Aorta (tissue), 5 donors: ENCODE measurements at places on chromosomes 1 and 21.

DNA sequence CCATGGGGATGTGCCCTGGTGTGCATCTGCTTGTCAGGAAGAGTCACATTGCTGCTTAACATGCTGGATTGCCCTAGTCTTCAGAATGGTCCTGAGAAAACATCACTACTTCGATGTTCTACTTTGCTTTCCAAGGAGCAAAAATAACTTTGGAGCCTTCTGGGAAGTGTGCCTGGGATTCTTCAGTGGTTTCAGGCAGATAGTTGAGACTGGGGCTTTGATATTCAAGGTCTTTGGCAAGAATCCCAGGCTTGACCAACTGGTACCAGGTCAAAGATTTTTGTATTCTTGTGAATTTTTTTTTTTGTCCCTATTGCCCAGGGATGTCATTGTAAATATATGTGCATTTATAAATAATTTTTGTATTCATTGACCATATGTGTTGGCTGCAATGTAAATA lies 51.4 kb downstream of the LRIG2 start:
- no peak overlapping the region for H3K27ac ChIP-seq
- H3K36me3 ChIP-seq: no peaks in the 10 kb centered on the region
- H3K4me3 ChIP-seq: no peak overlapping the region
- no peak for DNase-seq

- H3K4me1 ChIP-seq: no peaks in the 10 kb centered on the region
- H3K27me3 ChIP-seq: no peaks in the 10 kb centered on the region
- H3K4me3 ChIP-seq: no peak overlapping the region
- no peak for DNase-seq
Observed at GRCh38 chr1:14614341-14614740, 15.9 kb downstream of the KAZN start.

GRCh38 chr21:32626621-32627196 lies 14.5 kb upstream of the CFAP298 start:
- H3K36me3 ChIP-seq: peaks cover 11% of the 10 kb centered on the region
- DNase-seq: no peak
- no peaks in the 10 kb centered on the region for H3K27me3 ChIP-seq
- no peak overlapping the region for H3K27ac ChIP-seq

GRCh38 chr1:14117700-14118099 lies 417.7 kb downstream of the PRDM2 start:
- DNase-seq: no peak
- H3K36me3 ChIP-seq: no peaks in the 10 kb centered on the region
- H3K27ac ChIP-seq: no peak overlapping the region

GRCh38 chr1:5562331-5562730 lies 429.9 kb downstream of the NPHP4 start:
- H3K27me3 ChIP-seq: no peaks in the 10 kb centered on the region
- H3K36me3 ChIP-seq: no peaks in the 10 kb centered on the region
- H3K4me1 ChIP-seq: no peaks in the 10 kb centered on the region
- no peak overlapping the region for H3K4me3 ChIP-seq

DNA sequence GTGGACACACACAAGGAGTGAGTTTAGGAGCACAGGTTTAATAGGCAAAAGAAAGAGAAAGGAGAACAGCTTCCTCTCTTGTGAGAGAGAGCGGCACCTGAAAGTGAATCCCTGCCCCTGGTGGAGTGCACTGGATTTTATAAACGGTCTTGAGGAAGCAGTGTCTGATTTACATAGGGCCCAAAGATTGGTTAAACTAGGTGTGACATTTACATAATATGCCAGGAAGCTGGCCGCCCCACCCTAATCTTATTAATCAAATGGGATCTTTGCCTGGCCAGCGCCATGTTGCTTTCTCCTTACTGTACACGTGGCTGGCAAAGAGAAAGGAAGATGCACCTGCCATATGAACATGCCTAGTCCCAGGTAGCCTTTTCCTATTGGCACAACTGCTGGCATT lies 38.7 kb downstream of the CFH start:
- H3K4me3 ChIP-seq: no peak overlapping the region
- DNase-seq: no peak
- no peak overlapping the region for H3K27ac ChIP-seq
- H3K36me3 ChIP-seq: no peaks in the 10 kb centered on the region
- no peaks in the 10 kb centered on the region for H3K27me3 ChIP-seq

- H3K4me1 ChIP-seq: no peaks in the 10 kb centered on the region
- no peaks in the 10 kb centered on the region for H3K36me3 ChIP-seq
- DNase-seq: no peak
- H3K27ac ChIP-seq: no peak overlapping the region
Observed at GRCh38 chr1:186518822-186519381, 58.0 kb upstream of the PDC start.

DNA sequence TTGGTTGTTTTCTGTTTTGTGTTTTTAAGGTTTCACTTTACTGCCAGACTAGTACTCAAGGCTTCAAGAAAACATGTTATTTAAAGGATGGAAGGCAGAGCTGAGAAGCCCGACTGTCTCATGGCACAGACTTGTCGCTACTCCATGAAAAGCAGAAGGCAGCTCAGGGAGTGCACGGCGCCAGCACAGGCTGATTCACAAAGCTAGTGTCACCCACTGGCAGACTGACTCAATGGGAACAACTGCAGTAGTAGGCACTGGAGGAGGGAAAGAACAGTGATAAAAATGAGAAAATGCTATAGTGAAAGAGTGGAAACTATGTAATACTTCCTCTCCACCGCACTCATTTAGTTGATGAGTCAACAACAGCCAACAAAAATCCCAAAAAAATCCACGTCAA lies 14.7 kb downstream of the HSF2BP start:
- no peaks in the 10 kb centered on the region for H3K36me3 ChIP-seq
- no peak overlapping the region for H3K4me3 ChIP-seq
- no peak for DNase-seq
- H3K4me1 ChIP-seq: no peaks in the 10 kb centered on the region
- H3K27me3 ChIP-seq: no peaks in the 10 kb centered on the region

DNA sequence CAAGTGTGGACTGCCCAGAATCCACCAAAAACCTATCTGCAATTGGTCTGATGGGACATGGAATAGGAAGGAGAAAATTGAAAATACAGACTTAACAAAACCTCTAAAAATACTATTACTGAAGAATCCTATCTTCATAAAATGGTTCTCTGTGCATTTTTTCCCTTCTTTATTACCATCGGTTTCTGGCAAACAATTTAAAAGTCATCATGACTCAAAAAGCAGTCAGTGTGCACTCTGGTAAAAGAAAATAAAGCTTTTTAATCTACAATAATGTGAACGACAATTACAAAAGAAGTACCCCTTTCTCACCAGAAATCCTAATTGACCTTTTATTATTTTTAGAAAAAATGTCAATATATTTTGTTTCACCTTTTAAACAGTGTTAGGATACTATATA lies 186.3 kb downstream of the TPR start:
- peaks cover 2% of the 10 kb centered on the region for H3K4me1 ChIP-seq
- H3K27me3 ChIP-seq: no peaks in the 10 kb centered on the region
- H3K36me3 ChIP-seq: peaks cover 4% of the 10 kb centered on the region
- H3K4me3 ChIP-seq: no peak overlapping the region
- no peak overlapping the region for H3K27ac ChIP-seq
- DNase-seq: no peak

- H3K4me3 ChIP-seq: no peak overlapping the region
- no peak overlapping the region for H3K27ac ChIP-seq
- DNase-seq: no peak
- no peaks in the 10 kb centered on the region for H3K36me3 ChIP-seq
Observed at GRCh38 chr21:23718446-23719285, 1888.6 kb downstream of the MRPL39 start.

- H3K4me1 ChIP-seq: no peaks in the 10 kb centered on the region
- H3K27me3 ChIP-seq: no peaks in the 10 kb centered on the region
- DNase-seq: no peak
- H3K36me3 ChIP-seq: no peaks in the 10 kb centered on the region
- H3K4me3 ChIP-seq: no peak overlapping the region
Observed at GRCh38 chr1:230044729-230045128, 22.3 kb upstream of the GALNT2 start.

GRCh38 chr1:237183963-237184540 lies 142.1 kb downstream of the RYR2 start:
- no peaks in the 10 kb centered on the region for H3K27me3 ChIP-seq
- no peak overlapping the region for H3K4me3 ChIP-seq
- no peak for DNase-seq
- no peaks in the 10 kb centered on the region for H3K36me3 ChIP-seq
- no peak overlapping the region for H3K27ac ChIP-seq
- no peaks in the 10 kb centered on the region for H3K4me1 ChIP-seq

- H3K27ac ChIP-seq: no peak overlapping the region
- H3K27me3 ChIP-seq: no peaks in the 10 kb centered on the region
- DNase-seq: no peak
- peaks cover 3% of the 10 kb centered on the region for H3K4me1 ChIP-seq
- no peaks in the 10 kb centered on the region for H3K36me3 ChIP-seq
Observed at GRCh38 chr1:176208034-176208433, 948 bp upstream of the COP1 start.

DNA sequence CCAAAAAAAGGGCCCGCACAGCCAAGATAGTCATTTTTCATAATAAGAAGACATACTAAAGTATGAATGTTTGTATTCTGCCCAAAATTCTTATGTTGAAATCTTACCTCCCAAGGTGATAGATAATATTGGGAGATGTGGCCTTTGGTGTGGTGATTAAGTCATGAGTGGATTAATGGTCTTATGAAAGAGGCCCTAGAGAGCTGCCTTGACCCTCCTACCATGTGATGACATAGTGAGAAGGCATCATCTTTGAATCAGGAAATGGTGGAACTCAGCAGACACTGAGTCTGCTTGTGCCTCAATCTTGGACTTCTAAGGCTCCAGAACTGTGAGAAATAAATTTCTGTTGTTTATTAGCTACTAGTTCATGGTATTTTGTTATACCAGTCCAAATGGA lies 11.8 kb upstream of the RNPC3 start:
- H3K4me3 ChIP-seq: no peak overlapping the region
- H3K27me3 ChIP-seq: no peaks in the 10 kb centered on the region
- H3K27ac ChIP-seq: no peak overlapping the region
- no peaks in the 10 kb centered on the region for H3K4me1 ChIP-seq
- no peak for DNase-seq

DNA sequence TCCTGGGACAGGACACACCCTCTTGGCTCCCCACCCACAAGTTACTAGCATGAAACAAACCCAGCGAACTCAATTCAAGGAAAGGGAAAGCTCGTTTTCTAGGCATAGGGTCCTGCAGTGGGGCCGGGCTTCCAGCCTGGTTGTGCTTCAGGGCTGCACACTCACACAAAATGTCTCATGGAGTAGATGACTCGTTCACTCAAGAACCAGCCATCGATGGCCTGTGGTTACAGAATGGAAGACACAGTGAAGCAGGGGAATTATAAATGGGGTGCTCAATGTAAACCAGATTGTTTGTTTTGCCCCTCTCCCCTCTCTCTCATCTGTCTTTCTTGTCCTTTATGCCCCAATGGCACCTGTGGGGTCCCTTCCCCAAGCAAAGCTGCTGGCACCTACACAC lies 56.0 kb upstream of the COX20 start:
- no peak overlapping the region for H3K4me3 ChIP-seq
- no peaks in the 10 kb centered on the region for H3K36me3 ChIP-seq
- DNase-seq: no peak
- no peaks in the 10 kb centered on the region for H3K4me1 ChIP-seq

DNA sequence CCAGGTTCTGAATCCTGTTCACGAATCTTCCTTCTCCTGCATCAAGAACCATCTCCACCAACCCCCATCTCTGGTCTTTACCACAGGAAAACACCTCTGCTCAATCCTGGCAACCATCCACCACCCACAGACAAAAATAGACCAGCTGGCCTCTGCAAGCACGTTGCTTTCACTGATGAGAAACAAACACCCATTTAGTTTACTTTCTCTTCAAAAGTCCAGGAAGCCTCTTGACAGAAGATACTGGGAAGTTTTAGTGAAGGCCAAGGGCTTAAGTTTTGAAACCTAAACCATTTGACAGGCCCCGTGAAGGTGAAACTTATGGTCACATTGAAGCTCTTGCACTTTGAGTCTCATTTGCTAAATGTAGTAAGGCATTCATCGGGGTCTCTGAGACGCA lies 122.6 kb upstream of the PPP2R5A start:
- no peak for DNase-seq
- H3K36me3 ChIP-seq: no peaks in the 10 kb centered on the region
- H3K4me3 ChIP-seq: no peak overlapping the region
- no peaks in the 10 kb centered on the region for H3K27me3 ChIP-seq

- no peak overlapping the region for H3K27ac ChIP-seq
- H3K27me3 ChIP-seq: no peaks in the 10 kb centered on the region
- no peak for DNase-seq
- H3K36me3 ChIP-seq: no peaks in the 10 kb centered on the region
- no peak overlapping the region for H3K4me3 ChIP-seq
- no peaks in the 10 kb centered on the region for H3K4me1 ChIP-seq
Observed at GRCh38 chr1:68938051-68938666, 441.3 kb upstream of the DEPDC1 start.

GRCh38 chr1:31396633-31397351 lies 16.2 kb upstream of the SERINC2 start:
- DNase-seq: no peak
- H3K27me3 ChIP-seq: no peaks in the 10 kb centered on the region
- no peaks in the 10 kb centered on the region for H3K4me1 ChIP-seq
- H3K27ac ChIP-seq: no peak overlapping the region

DNA sequence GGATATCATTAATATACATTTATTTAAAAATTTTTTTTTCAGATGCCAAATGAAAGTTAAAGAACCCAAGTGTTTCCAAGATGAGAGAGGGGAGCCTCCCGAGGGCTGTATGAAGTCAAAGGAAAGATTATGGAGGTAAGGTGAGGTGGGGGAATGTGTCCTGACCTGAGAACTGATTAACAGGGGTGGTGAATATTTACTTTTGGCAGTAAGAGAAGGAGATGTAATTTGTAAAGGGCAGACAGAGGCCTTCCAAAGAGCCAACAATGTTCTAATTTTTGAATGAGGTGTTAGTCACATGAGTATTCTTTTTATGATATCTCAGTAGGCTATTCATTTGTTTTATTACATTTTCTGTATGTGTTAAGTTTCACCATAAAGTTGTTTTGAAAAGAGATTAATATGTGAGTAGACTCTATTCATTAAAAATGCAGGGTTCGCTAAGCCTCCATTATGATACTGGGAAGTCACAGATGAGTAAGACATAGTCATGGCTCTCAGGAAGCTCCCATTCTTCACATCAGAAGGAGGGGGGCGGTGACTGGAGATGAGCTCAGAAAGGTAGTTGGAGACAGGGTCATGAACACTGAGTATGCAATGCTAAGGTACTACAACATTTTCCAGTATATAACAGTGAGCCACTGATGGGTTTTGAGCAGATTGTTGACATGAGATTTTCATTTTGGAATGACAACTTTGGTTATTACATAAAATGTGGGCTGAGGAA lies 62.4 kb upstream of the TNFSF18 start:
- H3K4me1 ChIP-seq: no peaks in the 10 kb centered on the region
- DNase-seq: no peak
- no peak overlapping the region for H3K4me3 ChIP-seq
- H3K27me3 ChIP-seq: no peaks in the 10 kb centered on the region
- no peak overlapping the region for H3K27ac ChIP-seq
- H3K36me3 ChIP-seq: no peaks in the 10 kb centered on the region

GRCh38 chr1:180155182-180155682 lies 563 bp downstream of the QSOX1 start:
- no peak overlapping the region for H3K27ac ChIP-seq
- peak overlapping the region; percentile 81 for H3K4me3 ChIP-seq
- H3K27me3 ChIP-seq: no peaks in the 10 kb centered on the region
- DNase-seq: peak; percentile 54
- H3K36me3 ChIP-seq: no peaks in the 10 kb centered on the region
